ENCODE measurements at places on chromosomes 6 and 20.

- DNase-seq, result no peak
These were observed 59.6 kb upstream of the CENPW start for GRCh38 chr6:126280287-126280686.

DNA sequence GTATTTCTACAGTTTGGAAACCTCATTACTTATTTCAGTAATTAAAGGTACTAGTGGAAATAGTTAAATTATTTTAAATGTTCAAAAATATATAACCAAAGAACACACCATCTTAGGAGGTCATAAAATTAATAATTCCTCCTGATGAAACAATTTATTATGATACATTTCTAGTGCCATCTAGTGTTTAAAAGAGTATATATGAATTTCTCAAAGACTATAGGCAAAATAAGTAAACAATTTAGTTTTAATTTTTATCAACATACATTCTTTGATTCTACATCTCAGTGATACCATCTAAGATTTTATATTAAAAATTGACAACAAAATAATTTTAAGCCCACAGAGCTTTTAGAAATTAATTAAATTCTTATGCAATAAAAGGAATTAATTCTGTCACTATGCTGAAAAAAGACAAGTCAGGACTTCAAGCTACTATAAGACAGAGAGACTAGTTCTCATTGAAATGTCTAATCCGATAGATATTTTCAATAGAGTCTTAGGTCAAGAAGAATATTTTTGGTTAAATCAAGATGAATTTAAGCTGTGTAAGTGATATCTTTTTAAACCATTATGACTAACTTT lies 107.8 kb upstream of the RNF217 start:
- DNase-seq, result no peak

DNA sequence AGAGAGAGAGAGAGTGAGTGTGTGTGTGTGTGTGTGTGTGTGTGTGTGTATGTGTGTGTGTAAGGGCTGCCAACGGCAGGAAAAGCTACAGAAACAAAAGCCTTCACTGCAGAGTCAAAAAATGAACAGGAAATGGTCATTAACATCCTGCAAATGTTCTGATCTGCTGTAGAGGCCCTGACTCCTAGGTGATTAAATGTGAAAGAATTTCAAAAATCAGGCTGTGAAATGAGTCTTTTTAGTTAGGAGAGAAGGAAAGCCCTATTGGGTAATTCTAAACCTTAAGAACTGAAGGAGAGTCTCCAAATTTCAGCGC lies 166.5 kb upstream of the MYLIP start:
- DNase-seq, result no peak

DNA sequence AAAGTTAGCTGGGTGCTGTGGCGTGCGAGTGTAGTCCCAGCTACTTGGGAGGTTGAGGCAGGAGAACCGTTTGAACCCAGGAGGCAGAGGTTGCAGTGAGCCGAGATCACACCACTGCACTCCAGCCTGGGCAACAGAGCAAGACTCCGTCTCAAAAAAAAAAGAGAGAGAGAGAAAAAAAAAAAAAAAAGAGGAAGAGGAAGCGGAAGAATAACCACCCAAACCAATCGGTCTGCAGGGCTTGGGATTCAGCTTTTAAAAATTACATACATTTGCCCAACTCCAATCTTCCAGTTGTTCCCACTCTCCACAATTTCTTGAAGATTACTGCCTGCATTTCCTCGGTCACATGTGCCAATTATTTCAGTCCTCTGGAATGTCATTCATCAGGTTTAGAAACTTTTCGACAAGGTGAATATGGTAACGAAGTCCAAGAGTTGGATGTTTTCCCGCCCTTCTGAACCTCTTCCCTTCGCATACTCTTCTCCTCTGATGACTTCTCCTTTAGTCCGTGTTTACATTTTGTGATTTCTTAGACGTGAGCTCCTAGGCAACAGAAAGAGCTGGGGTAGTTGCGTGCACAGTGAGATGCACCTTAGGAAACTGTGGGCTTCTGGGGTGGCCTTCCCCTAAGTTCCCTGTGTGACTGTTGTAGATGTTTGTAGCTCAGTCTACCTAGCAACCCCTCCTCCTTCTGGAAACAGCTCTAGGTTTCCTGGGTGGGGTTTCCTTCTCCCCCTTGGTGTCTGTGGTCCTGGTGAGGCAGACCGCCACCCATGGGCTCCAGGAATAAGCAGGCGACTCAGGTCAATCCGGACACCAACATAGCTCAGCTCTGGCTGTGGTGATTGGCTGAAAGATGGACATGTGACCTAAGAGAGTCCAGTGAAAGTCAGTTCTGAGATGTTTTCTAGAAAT lies 63.0 kb upstream of the NCOA3 start:
- DNase-seq, result no peak

DNA sequence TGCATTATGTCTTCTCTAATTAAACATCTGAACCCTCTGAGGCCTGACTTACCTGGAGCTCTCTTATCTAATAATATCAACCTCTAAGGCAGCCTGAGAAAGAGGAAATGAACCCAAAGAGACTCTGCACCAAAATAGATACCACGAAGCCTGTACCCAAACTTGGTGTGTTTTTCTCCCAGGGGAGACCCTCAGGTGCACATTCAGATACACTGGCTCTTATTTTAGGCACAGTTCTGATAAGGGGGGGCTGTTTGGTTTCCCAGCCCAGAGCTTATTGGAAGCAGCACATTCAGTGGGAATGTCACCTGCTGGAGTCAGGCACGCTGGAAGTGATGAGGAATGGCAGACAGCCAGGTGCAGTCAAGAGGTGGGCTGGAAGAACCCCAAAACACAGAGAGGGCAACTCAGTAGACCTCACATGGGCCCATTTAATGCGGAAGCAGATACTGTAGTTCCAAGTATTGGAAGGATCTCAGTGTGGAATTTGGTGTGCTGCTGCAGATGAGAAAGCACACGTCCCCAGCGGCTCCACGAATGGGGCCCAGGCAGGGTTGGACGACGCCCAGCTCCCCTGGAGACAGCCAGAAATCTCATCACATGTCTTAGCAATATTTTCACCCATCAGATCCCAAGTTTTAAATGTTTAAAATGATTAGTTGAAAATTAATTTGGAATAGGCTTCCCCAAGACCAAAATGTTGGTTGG lies 9.7 kb upstream of the CCR6 start:
- DNase-seq, result no peak

DNA sequence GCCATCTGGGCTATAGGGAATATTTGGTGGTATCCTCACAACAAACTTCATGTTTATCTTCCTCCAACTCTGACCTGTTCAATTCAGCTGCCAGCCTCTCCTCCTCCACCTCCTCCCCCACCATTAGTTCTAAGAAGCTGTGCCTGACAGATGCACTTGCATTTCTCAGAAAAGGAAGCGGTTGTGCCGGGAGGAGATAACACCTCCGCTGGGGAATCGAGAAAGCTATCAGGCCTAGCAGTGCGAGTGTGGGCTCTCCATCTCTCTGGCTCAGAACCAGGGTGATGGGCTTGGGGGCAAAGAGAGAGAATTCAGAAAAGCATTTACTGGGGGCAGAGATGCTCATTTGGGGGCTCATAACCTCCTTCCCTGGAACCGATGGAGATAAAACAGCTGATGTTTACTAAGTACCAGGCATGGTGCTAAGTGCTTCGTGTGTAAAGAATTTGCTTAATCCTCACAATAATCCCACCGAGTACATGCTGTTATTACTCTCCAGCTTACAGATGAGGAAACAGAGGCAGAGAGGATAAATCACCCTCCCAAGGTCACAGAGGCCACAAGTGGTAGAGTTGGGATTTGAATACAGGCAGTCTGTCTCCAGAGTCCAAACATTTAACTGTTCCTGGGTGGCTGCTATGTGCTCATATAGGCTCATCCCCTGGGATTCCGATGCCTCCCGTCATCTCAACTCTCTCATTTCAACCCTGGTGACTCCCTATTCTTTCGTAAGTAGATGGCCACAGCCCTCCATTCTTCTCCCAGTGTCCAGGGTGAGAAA lies 38.3 kb downstream of the COX4I2 start:
- peak; percentile 33 for DNase-seq

- DNase-seq, result no peak
These were observed 81.0 kb downstream of the ERMARD start for GRCh38 chr6:169832247-169832948.

- no peak for DNase-seq
These were observed 82.8 kb upstream of the CDYL start for GRCh38 chr6:4693173-4693970.

DNA sequence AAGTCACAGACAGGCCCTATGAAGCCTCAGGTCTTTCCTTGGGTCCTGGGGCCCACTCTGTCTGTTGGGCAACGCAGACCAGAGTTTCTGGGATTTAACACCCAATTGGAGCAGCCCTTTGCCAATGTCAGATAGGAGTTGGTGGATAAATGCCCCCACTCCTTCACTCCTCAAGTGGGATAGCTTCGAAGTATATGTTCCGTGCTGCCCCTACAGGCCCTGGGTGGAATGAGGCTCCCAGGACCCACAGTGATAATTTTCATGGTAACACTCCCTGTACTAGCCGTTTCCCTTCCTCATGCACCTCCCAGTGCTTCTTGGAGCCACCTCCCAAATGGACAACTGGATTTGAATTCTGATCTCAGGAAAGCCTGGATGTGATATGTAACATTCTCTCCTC lies 145.4 kb downstream of the FOXA2 start:
- no peak for DNase-seq

DNA sequence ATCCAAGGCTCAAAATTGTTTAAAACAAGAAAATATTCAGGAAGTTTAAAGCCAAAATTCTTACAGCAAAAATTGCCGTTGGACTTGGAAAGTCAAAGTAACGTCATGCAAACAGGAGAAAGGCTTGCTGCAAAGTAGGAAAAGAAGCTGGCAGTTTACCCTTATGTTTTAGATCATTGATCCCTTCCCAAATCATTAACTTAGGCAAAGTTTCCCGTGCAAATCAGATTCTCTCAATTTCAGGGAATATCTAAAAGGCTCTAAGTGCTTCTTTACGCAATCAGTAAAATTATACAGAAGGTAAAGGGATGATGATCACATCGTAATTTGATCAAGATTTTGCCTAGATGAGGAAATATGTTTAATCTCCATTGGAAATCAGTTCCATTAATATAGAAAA lies 197.5 kb downstream of the ALDH8A1 start:
- no peak for DNase-seq

DNA sequence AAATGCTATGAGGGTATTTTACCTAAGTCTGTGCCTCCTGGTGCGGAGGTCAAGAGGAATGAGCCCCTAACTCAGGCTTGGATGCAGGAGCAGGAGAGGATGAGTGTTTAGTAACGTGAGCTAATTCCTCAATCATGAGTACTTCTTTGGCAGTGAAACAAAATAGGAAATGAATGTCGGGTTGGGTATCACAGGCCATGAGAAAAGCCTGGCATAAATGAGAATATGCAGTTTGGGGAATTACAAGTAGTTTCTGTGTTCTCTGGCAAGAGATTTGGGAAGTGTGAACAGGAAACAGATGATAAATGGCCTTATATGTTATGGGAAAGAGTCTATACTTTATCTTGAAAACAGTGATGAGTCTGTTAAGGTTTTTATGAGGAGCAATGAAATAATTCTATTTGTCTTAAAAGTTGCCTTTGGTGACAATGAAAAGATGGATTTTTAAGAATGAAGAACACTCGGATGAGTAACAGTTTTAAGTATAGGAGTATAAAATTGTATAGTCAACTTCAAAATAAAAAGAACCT lies 59.0 kb upstream of the RNF146 start:
- DNase-seq, result no peak

GRCh38 chr6:164791498-164791897 lies 517.9 kb downstream of the C6orf118 start:
- no peak for DNase-seq

DNA sequence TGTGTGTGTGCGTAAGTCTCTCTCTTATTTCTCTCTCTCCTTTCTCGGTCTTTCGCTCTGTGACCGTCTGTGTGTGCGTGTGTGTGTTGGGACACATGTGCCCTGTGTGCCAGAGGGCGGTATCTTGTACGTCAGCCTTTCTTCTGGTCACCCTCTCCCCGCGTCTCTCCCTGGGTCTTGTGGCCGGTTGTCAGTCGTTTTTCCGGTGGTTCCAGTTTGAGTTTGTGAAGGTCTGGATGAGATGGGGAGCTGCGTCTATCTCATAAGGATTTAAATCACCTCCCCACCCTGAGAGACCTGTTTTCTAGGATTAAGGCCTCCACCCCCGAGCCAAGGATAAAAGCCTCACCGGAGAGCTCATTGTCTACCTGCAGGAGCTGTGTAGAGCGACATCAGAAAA lies 295.5 kb upstream of the ZNF337 start:
- no peak for DNase-seq

GRCh38 chr20:12893653-12894052 lies 115.1 kb upstream of the SPTLC3 start:
- DNase-seq, result no peak

DNA sequence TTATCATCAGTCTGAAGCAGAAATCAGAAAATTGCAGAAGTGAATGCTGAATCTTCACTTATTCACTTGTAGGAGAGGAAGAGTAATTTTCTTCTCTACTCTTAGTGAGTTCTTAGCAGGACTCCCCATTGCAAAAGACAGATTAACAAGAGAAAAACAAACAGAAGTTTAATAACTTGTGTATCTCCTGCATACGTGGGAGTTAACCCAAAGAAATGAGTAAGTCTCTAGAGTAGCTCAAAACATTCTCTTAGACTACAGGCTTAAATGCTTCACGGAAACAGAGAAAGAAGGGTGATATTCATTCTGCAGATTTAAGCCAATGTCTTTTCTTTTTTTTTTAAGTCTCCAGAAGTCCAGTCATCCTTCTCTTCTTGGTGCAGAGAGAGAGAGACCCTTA lies 97.9 kb upstream of the TMEM181 start:
- DNase-seq, result no peak

GRCh38 chr6:104472021-104472901 lies 387.5 kb downstream of the HACE1 start:
- no peak for DNase-seq

DNA sequence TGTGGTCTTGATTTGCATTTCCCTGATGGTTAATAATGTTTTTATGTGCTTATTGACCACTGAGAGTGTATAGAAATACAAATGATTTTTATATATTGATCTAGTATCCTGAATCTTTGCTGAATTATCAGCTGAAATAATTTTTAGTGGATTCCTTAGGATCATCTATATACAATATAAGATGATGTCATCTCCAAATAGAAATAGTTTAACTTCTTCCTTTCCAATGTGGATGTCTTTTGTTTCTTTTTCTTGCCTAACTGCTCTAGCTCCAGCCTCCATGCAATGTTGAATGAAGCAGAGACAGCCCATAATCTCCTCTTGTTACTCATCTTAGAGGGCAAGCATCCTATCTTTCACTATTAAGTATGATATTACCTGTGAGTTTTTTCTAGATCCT lies 226.4 kb downstream of the GMDS start:
- DNase-seq, result no peak

DNA sequence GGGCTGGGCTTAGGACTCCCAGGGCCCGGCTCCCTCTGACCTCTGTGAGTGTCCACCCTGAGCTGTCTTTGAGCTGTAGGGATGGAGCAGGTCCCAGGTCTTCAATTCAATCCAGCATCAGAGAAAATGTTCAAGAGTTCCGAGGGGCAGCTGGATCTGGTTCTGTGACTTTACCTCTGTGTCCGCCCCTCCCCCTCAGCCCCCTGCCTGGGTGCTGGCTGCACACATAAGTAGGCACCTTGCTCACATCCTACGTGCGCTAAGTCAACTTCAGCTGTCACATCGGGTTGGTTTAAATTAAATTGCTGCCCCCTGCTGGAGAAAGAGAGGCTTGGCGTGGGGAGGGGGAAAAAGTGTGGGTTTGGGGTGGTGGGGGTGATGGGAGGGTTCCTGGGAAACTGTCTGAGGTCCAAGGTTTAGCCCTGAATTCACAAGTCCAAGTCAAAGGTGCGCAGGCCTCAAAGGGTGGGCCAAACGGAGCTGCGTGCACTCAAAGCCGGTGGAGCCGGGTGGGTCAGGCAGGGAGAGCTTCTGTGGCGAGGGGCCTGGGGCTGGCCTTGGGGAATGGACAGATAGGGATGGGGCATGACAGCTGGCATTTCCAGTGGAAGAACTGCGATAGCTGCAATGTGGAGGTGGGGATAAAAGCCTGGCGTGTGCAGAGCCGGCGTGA lies 3.0 kb downstream of the WFDC5 start:
- DNase-seq, result no peak
